ENCODE measurements at places on chromosomes 12 and 14.

- H3K27me3 ChIP-seq, result no peaks in the 10 kb centered on the region
- peaks cover 43% of the 10 kb centered on the region for H3K36me3 ChIP-seq
- H3K27ac ChIP-seq, result no peak overlapping the region
- H3K4me3 ChIP-seq, result no peak overlapping the region
Observed at GRCh38 chr12:109517619-109518018, 40.2 kb downstream of the UBE3B start.

GRCh38 chr12:114920771-114921554 lies 237.0 kb upstream of the TBX3 start:
- DNase-seq, result no peak
- no peak overlapping the region for H3K4me3 ChIP-seq
- H3K27ac ChIP-seq, result no peak overlapping the region
- no peaks in the 10 kb centered on the region for H3K27me3 ChIP-seq
- H3K4me1 ChIP-seq, result peaks cover 11% of the 10 kb centered on the region

GRCh38 chr14:35405304-35405996 lies 901 bp upstream of the NFKBIA start:
- H3K27ac ChIP-seq, result peak overlapping the region; percentile 100
- H3K4me3 ChIP-seq, result peak overlapping the region; percentile 87

DNA sequence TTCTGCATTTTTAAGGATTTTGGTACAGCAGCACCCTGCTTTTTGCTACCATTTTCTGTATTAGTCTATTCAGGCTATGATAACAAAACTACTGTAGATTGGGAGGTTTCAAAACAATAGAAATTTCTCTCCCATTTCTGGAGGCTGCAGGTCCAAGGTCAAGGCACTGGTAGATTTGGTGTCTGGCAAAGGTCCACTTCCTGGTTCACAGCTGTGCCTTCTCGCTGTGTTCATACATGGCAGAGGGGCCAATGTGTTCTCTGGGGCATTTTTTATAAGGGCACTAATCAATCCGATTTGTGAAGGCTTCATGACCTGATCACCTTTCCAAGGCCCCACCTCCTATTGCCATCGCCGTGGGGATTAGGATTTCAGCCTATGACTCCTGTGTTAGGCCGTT lies 268.1 kb upstream of the RTL1 start:
- H3K27ac ChIP-seq, result no peak overlapping the region
- DNase-seq, result no peak
- H3K27me3 ChIP-seq, result no peaks in the 10 kb centered on the region
- no peaks in the 10 kb centered on the region for H3K4me1 ChIP-seq
- H3K36me3 ChIP-seq, result no peaks in the 10 kb centered on the region

DNA sequence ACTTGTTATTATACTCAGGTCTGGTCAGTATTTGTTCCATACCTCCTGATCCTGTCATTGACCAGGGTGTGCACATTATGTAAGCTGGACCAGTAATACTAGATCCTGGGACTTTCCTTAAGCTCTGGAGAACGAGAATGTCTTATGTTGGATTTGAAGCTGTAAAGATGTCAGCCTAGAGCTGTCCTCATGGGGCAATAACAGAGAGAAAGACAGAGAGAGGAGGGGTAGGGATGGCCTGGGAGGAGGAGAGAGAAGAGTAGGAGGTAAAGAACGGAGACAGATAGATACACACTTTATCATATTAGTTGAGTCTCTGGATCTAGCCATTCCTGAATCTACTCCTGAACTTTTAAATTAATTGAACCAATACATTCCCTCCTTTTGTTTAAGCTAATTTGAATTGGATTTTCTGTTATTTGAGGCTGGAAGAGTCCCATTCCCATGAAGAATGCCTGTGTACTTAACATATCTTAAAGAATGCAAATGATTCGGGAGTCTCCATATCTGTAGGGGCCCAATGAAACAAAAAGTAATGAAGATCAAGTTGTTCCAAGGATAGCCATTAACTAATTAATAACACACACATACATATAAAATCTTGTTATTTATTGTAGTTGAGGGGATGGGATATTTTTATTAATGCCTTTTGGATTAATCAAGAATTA lies 55.9 kb downstream of the PLEKHA5 start:
- no peaks in the 10 kb centered on the region for H3K27me3 ChIP-seq
- no peak overlapping the region for H3K4me3 ChIP-seq
- H3K27ac ChIP-seq, result no peak overlapping the region
- H3K4me1 ChIP-seq, result no peaks in the 10 kb centered on the region
- no peaks in the 10 kb centered on the region for H3K36me3 ChIP-seq

- H3K27me3 ChIP-seq, result no peaks in the 10 kb centered on the region
- DNase-seq, result no peak
- H3K36me3 ChIP-seq, result peaks cover 2% of the 10 kb centered on the region
- H3K4me1 ChIP-seq, result peaks cover 12% of the 10 kb centered on the region
Observed at GRCh38 chr14:89269404-89269803, 147.6 kb downstream of the FOXN3 start.

DNA sequence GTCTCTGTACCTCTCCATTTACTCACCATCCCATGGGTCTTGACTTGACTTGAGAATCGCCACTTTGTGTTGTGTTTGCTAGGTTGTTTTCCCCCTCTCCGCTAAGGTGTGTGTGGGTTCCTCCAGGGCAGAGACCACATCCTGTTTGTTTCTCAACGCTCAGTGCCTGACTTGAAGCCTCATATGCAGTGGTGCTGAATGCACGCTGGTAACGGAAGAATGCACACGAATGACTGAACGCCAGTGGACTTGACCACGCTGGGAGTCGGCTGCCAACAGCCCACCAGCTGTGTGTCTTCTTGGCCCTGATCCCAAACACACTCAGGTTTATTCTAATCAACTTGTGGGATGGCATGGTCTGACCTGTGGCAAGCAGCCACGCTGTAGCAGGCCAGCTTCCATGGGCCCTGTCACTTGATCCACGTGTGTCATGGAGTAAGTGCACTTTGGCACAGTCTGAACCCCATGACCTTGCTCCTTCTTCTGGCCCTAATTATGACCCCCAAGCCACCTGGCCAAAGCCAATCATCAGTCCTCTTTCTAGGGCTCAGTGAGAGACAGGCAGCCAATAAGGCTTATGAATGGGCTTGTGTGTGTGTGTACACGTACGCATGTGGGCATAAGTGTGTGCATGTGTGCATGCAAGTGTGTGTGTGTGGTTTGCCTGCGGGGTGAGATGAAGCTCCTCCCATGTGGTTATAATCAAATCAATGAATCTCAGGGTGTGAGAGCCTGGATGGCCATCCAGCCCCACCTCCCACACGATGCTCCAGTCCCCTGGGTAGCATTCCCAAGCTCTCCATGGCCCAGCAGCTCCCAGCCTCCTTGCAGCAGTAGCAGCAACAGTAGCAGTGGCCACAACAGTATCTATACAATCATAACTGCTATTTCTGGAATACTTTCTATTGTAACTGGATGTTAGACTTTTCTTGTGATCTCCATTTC lies 6.4 kb upstream of the TC2N start:
- H3K4me1 ChIP-seq, result peaks cover 5% of the 10 kb centered on the region
- H3K4me3 ChIP-seq, result no peak overlapping the region
- no peak overlapping the region for H3K27ac ChIP-seq
- no peak for DNase-seq
- H3K36me3 ChIP-seq, result no peaks in the 10 kb centered on the region
- H3K27me3 ChIP-seq, result no peaks in the 10 kb centered on the region

- peaks cover 27% of the 10 kb centered on the region for H3K4me1 ChIP-seq
- no peak overlapping the region for H3K4me3 ChIP-seq
- no peak for DNase-seq
- no peaks in the 10 kb centered on the region for H3K27me3 ChIP-seq
Observed at GRCh38 chr12:105931762-105932570, 206.8 kb downstream of the NUAK1 start.

DNA sequence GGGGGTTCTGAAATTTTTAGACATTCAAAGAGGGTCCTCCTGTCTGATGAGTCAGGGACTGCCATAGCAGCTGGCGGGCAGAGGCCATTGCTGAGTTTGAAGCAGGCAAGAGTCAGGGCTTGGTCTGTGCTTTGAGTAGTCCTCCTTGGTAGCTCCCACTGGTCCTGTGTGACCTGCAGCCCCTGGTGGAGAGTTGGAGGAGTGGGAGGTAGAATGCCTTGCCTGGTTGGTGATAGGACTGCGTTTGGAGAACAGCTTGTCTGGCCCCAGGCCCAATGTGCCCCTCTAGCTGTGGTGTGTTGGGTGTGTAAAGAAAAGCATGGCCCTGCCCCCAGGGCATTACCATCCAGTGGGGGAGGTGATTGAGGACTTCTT lies 116.7 kb downstream of the BEGAIN start:
- no peaks in the 10 kb centered on the region for H3K27me3 ChIP-seq
- DNase-seq, result no peak
- no peaks in the 10 kb centered on the region for H3K36me3 ChIP-seq

GRCh38 chr14:23118506-23119362 lies at the start of gene CEBPE:
CEBPE (minus strand) TSS chr14:23119255; CDS start chr14:23119091, 164 bp downstream.
- DNase-seq, result no peak
- no peaks in the 10 kb centered on the region for H3K27me3 ChIP-seq
- peaks cover 3% of the 10 kb centered on the region for H3K4me1 ChIP-seq
- no peak within 1 kb of the TSS for H3K27ac ChIP-seq
- no peak within 1 kb of the TSS for H3K4me3 ChIP-seq

GRCh38 chr14:21704338-21704737 lies 30.7 kb upstream of the OR4E1 start:
- H3K4me3 ChIP-seq, result no peak overlapping the region
- H3K4me1 ChIP-seq, result no peaks in the 10 kb centered on the region
- no peaks in the 10 kb centered on the region for H3K27me3 ChIP-seq

DNA sequence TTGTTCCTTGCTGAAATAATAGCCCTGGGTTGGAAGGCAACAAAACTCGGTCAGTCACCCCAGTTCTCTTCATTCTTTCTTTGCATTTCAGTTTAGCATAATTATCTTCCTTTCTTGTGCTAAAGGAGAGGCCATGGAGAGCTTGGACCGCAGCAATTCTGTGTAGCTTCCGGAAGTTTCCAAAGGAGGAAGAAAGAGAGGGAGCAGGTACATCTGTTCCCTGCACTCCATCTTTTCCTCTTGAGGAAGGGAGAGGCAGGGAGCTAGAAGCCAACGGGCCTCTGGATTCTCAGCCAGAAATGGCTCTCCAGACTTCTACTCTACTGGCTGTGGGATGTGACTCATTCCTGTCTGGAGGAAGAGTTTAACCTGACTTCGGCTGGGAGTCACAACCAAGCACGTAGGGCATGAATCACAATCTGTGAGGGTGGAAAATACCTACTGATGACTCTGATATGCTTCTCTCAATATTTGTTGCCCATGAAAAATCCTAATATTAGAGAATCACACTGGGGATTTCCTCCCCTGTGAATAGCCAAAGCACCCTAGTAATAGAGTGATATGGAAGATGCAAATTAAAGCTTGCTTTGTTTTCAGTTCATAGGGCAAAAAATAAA lies 17.0 kb downstream of the ANO6 start:
- H3K36me3 ChIP-seq, result peaks cover 2% of the 10 kb centered on the region
- H3K27me3 ChIP-seq, result no peaks in the 10 kb centered on the region
- no peak overlapping the region for H3K4me3 ChIP-seq

DNA sequence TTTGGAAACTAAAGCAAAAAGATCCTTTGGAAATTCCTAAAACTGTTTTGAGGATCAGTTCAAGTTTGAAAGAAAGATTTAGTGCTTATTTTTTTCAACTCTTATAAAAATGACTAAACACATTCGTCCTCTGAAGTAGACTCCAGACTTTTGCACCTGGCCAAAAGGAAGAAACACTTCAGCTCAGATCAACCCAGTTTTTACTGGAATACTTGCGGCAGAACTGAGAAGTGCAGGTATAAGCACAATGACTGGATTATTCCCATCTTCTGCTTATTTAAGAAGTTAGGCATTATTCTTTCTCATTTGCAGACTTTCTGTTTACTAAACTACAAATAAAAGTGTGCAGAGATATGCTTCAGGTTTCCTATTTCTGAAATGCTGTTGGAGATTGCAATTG lies 41.9 kb downstream of the PDE6H start:
- no peaks in the 10 kb centered on the region for H3K4me1 ChIP-seq
- no peak overlapping the region for H3K4me3 ChIP-seq
- H3K27ac ChIP-seq, result no peak overlapping the region
- no peaks in the 10 kb centered on the region for H3K36me3 ChIP-seq
- no peaks in the 10 kb centered on the region for H3K27me3 ChIP-seq

- DNase-seq, result no peak
- H3K4me1 ChIP-seq, result peaks cover 20% of the 10 kb centered on the region
- no peak overlapping the region for H3K4me3 ChIP-seq
- H3K36me3 ChIP-seq, result peaks cover 38% of the 10 kb centered on the region
- H3K27me3 ChIP-seq, result peaks cover 36% of the 10 kb centered on the region
- H3K27ac ChIP-seq, result no peak overlapping the region
Observed at GRCh38 chr12:57234571-57235016, 5.1 kb downstream of the SHMT2 start.

DNA sequence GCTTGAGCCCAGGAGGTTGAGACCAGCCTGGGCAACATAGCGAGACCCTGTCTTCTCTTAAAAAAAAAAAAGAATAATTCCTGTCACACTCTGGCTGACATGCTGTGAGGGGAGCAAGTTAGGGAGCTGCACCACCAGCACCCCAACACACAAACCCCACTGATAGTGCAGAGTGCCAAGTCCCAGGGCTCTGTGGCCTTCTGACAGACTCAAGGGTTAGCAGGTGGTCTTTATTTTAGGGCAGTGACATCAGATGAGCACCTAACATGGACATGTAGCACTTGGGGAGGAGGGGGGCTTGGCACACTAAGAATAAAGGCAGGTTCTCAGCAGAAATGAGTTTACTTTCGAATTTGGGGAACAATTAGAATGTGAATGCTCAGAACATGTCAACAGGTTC lies 6.8 kb downstream of the USP5 start:
- H3K4me1 ChIP-seq, result no peaks in the 10 kb centered on the region
- no peak overlapping the region for H3K4me3 ChIP-seq
- no peak overlapping the region for H3K27ac ChIP-seq
- no peak for DNase-seq

GRCh38 chr14:44962334-44963043 lies 499 bp downstream of the TOGARAM1 start:
- peak overlapping the region; percentile 34 for H3K27ac ChIP-seq
- H3K4me3 ChIP-seq, result peak overlapping the region; percentile 76
- no peaks in the 10 kb centered on the region for H3K27me3 ChIP-seq

DNA sequence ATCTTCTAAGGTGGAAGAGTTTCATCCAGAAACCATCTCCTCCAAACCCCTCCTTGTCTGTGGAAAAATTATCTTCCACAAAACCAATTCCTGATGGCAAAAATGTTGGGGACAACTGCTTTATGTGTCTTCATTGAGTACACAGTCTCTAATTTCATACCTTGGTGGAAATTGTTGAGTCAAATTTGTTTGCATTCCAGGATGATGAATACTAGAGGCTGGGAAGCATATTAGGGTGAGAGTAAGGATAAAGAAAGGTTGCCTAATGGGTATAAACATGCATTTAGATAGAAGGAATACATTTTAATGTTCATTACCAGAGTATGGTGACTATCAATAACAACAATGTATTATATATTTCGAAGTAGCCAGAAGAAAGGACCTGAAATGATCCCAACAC lies 98.2 kb downstream of the C12orf42 start:
- no peak overlapping the region for H3K27ac ChIP-seq
- H3K36me3 ChIP-seq, result no peaks in the 10 kb centered on the region
- no peaks in the 10 kb centered on the region for H3K4me1 ChIP-seq
- DNase-seq, result no peak
- H3K27me3 ChIP-seq, result no peaks in the 10 kb centered on the region
- H3K4me3 ChIP-seq, result no peak overlapping the region
